Eye (tissue), 1 donor: ENCODE measurements at places on chromosomes 1 and 21.

- peak; percentile 53 for DNase-seq
Measured at GRCh38 chr21:31255896-31256295, 88.2 kb downstream of the TIAM1 start.

DNA sequence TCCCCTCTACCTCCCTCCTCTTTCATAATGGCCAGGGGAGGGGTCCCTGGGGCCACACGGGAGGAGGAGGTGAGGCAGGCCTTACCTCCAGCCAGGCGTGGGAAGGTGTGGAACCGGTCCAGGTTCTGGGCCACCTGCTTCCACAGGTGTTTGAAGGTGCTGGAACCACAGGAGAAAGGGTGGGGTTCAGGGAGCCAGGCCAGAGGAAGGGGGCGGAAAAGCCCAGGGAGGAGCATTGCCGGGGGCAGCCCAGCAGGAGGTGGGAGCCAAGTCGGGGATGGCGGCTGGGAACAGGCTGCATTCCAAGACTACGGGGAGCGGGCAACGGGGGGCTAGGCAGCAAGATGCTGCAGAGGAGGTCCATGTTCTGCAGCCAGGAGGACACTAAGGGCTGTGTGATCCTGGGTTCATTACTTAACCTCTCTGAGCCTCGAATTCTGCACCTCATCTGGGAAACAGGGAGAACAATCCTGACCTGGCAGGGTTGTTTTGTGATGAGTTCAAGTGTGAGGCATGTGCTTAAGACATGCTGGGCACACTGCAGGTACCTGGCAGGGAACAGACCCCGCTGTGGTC lies 19.8 kb upstream of the TAS1R2 start:
- DNase-seq: no peak

GRCh38 chr1:156582388-156583017 lies 3.0 kb downstream of the TTC24 start:
- no peak for DNase-seq

DNA sequence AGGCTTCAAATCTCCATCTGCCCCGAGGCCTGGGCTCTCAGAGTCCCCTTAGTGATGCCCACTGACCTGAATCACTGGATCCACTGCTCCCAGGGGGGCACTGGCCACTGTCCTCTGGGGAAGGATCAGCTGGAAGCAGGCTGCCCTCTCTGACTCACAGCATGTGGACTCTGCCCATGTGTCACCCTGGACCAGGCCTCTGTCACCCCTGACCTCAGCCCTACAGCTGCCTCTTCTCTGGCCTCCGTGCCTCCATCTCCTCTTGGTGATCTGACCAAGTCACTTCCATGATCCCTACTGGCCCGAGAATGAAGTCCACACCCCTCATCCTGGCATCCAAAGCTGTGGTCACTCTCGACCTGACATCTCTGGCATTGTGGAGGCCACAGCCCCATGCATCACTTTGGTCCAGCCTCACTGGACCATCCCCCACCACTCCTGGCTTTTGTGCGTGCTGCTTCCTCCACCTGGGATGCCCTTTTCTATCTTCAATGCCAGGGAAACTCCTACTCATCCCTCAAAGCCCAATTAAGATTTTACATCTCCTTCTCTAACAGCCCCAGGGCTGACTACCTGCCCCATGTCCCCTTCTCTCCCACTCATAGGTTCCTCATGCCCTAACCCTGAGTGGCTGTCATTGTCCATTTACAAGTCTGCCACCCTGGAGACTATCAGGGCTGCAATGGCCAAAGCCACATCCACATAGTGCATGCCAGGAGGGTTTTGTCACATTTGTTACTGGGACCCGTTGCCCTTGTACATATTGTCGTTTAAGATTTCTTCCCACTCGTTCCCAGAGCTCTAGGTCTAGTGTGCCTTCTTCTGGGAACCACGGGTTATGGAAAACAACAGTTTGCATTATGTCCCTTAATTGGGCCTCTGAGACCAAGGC lies 685.0 kb downstream of the MATN1 start:
- no peak for DNase-seq

DNA sequence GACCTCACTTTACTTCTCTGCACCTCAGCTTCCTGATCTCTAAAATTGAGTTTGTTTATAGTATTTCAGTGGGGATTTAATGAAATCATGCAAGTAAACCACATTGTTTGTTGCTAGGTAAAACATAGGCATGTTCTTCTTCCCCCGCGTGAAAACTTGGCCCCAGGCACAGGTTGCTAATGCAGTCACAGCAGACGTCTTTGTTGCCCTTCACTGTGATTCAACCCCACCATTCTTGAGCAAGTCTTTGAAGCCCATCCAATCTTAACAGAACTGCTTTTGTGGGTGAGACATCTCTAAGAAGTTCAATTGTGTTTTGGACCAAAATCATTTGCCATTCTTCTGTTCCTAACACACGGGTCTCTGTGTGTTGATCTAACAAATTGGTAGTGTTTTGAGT lies 185.5 kb downstream of the ZNF281 start:
- no peak for DNase-seq

GRCh38 chr1:150168960-150169601 lies 19.4 kb downstream of the PLEKHO1 start:
- peak; percentile 83 for DNase-seq

GRCh38 chr1:72634946-72635345 lies 352.6 kb upstream of the NEGR1 start:
- no peak for DNase-seq

GRCh38 chr1:108513044-108513415 lies 46.9 kb upstream of the EEIG2 start:
- DNase-seq: no peak

GRCh38 chr1:219910716-219911115 lies 17.6 kb downstream of the SLC30A10 start:
- DNase-seq: no peak

GRCh38 chr1:236345728-236346127 lies 48.4 kb upstream of the EDARADD start:
- peak; percentile 18 for DNase-seq

- DNase-seq: no peak
Measured at GRCh38 chr1:72637593-72637992, 355.3 kb upstream of the NEGR1 start.
